ENCODE measurements at places on chromosomes 5 and 9.

DNA sequence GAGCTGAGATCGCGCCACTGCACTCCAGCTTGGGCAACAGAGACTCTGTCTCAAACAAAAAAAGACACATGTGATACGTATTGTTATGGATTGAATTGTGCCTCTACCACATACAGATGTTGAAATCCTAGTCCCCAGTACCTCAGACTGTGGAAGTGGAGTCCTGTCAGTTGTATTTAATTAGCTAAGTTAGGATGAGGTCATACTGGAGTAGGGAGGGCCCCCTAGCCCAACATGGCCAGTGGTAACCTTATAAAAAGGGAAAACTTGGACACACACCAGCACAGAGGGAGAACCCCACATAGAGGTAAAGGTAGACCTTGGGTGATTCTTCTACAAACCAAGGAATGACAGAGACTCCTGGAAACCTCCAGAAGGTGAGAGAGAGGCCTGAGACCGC, 119.8 kb downstream of the GADD45G start:
- DNase-seq: no peak

GRCh38 chr9:12964271-12964670, 189.5 kb downstream of the LURAP1L start:
- no peak for DNase-seq

DNA sequence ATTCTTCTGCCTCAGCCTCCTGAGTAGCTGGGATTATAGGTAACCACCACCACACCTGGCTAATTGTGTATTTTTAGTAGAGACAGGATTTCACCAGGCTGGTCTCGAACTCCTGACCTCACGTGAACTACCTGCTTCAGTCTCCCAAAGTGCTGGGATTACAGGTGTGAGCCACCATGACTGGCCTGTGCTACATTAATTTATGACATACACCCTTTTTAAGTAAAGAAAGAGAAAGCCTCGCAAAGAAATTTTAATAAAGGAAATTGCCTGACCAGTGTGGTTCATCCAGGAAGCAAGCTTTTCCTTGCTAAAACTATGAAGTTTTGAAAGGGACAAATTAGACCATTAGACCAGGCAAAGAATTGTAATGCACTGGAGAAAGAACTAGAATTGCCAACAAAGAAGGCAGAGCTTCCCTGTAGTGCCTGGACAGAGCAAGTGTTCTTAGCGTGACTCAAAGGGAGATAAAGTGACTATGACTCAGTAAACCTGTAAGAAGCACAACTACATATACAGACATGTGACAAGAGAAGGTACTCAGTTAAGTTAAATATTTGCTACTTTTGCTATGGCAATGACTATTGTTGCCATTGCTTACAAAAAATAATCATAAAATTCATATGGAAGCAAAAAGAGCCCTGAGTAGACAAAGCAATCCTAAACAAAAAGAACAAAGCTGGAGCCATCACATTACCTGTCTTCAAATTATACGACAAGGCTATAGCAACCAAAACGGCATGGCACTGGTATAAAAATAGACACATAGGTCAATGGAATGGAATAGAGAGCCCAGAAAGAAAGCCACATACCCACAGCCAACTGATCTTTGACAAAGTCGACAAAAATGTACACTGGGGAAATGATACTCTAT, 54.6 kb downstream of the FYB1 start:
- DNase-seq: no peak

DNA sequence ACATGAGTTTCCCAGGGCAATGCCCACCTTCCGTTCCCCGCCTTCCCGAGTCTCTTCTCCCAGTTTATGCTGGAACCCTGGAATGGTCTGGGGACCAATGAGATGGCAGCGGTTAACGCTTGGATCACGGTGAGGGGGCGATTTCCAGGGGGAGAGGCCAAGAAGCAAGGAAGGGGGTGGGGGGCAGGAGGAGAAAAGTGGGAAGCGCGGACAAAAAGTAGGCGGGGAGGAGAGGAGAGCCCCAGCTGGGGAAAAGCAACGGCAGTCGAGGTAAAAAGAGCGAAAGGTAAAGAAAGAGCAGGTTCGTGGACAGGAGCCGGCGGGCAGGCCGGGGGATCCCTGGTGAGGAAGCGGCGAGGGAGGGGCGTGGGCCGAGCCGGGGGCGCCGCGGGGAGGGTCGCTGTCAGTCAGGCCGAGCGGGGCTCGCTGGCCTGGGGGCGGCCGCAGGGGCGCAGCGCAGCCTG, 508 bp upstream of the SNCAIP start:
- DNase-seq: no peak

DNA sequence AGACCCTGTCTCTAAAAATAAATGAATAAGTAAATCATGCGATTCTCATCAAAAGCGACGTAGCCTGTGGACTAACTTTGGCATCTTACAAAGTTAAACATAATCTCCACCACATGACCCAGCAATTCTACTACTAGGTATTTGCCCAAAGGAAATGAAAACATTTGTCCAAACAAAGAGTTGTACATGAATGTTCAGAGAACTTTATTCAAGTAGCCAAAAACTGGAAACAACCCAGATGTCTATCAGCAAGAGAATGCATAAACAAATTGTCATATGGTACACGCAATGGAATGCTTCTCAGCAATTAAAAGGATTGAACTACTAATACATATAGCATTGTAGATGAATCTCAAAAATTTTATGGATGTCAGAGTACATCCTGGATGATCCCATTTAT, 82.6 kb downstream of the ADRB2 start:
- no peak for DNase-seq

- no peak for DNase-seq
Observed at GRCh38 chr9:92795598-92796336, 31.1 kb upstream of the BICD2 start.

DNA sequence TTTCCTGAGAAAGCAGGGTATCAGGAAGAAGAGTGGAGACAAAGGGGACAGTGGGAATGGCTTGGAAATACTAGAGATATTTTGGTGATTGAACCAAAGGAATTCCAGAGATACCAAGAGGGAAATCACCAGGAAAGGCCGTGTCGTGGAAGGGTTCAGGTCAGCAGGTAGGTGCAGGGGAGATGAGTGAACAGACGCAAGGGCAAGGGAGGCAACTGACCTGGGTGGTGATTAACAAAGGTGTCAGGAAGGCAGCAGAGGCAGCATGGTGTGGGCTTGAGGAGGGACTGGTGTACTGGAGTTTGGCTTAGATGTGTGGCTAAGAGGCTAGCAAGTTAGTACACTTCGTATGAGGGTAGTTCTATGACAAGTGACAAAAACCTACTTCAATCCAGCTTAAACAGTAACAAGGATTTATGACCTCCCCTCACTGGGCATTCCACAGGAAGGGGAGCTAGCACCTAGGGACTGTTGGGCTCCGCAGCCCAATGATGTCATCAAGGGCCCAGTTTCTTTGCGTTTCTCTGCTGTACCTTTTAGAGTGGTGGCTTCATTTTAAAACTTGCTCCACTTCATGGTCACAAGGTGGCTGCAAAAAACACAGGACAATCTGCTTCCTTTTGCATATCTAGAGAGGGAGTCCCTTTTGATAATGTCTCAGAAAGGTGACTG, 37.0 kb downstream of the INIP start:
- DNase-seq: peak; percentile 7

DNA sequence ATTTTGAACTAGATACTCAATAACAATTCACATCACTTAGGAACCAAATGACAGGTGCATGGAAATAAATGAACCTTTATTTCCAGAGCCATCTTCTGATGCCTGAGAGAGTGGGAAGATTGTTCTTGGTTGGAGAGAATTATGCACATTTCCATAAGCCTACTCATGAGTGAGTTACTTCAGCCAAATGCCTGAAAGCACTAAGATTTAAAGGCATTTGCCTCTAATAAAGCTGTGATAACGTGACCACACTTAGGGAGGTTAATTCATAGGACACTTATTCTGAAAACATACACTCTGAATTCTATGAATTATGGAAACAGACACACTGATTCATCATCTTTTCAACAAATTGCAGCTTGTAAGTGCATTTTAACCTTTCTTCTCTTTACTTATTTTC, 40.0 kb downstream of the KCTD16 start:
- no peak for DNase-seq

- no peak for DNase-seq
Observed at GRCh38 chr9:98986866-98987651, 43.4 kb downstream of the COL15A1 start.

GRCh38 chr9:77677397-77677796, 29.3 kb upstream of the GNA14 start:
- DNase-seq: no peak

All from kidney glomerular epithelial cell (primary cell).